HCEC 1CT (cell line): ENCODE measurements at places on chromosomes 6 and 20.
A peak's percentile ranks its signal among the peaks of the same experiment; 100 is the strongest.

- DNase-seq: no peak
Measured at GRCh38 chr20:64233725-64234124, 21.8 kb upstream of the PCMTD2 start.

GRCh38 chr6:144443157-144443556 is 158.0 kb downstream of the UTRN start:
- DNase-seq: no peak

- peak; percentile 70 for DNase-seq
Measured at GRCh38 chr20:4341804-4342485, 326.6 kb upstream of the RNF24 start.

DNA sequence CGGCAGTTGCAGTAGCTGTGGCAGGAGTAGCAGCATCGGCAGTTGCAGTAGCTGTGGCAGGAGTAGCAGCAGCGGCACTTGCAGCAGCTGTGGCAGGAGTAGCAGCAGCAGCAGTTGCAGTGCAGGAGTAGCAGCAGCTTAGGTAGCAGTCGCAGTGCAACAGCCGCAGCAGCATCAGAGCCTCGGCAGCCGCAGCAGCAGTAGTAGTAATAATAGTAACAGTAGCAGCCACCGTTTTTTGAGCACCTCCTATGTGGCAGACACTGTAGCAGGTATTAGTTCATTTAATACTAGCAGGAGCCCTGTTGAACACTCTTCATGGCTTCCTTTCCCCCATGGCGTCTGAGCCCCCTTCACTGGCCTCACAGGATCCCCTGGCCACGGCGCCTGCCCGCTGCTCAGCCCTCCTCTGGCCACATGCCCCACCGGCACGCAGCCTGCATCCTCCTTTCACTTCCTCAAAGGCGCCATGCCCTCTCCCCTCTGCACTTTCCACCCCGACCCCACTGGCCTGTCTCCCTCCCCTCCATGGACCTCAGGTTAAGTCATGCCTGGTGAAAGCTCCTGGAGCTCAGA is 19.1 kb upstream of the IRF4 start:
- DNase-seq: no peak

- DNase-seq: peak; percentile 9
Measured at GRCh38 chr6:1864496-1864895, 254.8 kb downstream of the FOXC1 start.

GRCh38 chr6:129865013-129865412 is 3.9 kb upstream of the TMEM244 start:
- DNase-seq: no peak

DNA sequence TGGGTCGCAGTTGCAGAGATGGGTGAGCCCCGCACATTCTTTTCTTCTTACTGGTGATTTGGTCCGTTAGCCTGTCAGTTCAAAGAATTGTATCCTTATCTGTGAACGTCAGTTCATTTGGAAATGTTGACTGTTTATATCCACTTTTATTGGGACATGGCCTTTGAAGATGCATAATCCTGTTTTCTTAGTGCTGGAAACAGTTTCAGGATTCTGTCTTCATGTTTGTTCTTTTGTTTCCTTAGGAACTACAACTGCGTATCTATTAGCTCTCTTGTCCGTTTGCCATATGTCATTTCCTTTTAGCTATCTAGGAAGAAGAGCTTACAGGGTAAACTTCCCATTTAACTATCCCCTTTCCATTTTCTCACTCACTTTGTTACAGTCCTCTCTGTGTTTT is 35.0 kb upstream of the TULP1 start:
- no peak for DNase-seq

GRCh38 chr6:135066397-135066796 is 11.8 kb upstream of the HBS1L start:
- DNase-seq: peak; percentile 60

DNA sequence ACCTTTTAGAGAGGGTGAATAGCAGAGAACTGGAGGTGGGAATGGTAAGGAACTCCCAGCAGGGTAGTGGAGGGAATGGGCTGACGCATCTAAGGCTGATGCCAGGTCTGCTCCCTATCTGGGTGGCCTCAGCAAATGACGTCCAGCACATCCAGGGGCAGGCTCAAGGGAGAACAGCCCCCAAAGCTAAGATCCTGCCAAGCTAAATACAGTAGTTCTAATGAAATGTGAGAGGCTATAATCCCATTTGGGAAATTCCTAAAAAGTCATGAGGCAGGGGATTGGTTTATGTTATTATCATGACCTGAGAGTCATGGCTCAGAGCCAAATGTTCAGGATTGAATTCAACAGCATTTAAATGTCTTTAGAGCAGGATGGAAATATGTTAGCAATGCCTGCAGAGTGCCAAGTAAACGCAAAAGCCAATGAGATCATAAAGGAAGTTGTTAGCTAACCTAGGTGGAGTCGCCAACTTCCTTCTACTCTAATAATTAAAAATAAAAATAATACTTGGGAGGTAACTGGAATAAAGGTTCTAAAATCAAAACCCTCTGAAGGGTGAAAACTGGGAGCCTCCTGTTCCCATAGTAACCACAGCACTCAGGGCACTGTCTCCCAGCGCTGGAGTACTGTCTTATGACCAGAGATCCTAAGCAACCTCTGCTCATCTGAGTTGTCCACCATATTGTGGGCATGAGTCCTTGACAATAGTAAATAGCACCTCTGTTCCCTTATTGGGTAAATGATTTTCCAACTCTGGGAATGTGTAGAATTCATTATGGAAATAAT is 34.8 kb downstream of the IYD start:
- no peak for DNase-seq

- DNase-seq: no peak
Measured at GRCh38 chr6:73878403-73878802, 182.4 kb downstream of the CD109 start.

GRCh38 chr6:156774863-156775405 is 2.2 kb upstream of the ARID1B start:
- DNase-seq: peak; percentile 12

- no peak for DNase-seq
Measured at GRCh38 chr20:50819349-50819748, 24.5 kb downstream of the BCAS4 start.

GRCh38 chr20:38838326-38838725 is 32.8 kb downstream of the PPP1R16B start:
- no peak for DNase-seq

DNA sequence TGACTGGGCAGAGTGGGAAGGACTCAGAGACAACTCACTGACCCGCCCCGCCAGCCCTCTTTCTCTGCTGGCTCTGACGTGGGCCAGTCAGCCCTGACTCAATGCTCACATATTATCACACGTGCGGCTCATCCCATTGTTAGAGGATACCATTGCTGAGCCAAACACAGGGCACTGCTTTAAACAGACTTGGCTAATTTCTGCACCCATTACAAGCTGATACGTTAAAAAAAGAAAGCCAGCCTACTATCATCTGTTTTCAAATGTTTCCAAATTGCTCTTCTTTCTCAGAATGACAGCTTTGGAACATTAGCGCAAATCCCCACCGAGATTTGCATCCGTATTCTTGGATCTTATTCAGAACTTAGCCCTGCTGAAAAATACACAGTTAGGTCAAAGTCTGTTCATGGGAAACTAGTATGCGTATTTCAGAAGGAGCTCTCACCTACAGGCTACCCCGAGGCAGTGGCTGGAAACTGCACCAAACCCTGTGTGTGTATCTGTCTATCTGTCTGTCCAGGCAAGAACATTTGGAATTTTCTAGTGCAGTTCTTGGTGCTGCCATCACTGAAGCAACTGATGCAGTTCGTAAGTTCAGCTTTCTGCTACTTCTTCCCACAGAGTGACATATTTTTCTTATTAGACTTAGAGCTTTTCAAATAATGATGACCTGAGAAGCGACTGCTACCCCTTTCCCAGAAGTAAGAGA is 32.8 kb downstream of the RAMACL start:
- peak; percentile 87 for DNase-seq

- DNase-seq: no peak
Measured at GRCh38 chr20:7015257-7015656, 247.8 kb downstream of the BMP2 start.

- peak; percentile 51 for DNase-seq
Measured at GRCh38 chr6:135179920-135180541, 1.1 kb upstream of the MYB start.

DNA sequence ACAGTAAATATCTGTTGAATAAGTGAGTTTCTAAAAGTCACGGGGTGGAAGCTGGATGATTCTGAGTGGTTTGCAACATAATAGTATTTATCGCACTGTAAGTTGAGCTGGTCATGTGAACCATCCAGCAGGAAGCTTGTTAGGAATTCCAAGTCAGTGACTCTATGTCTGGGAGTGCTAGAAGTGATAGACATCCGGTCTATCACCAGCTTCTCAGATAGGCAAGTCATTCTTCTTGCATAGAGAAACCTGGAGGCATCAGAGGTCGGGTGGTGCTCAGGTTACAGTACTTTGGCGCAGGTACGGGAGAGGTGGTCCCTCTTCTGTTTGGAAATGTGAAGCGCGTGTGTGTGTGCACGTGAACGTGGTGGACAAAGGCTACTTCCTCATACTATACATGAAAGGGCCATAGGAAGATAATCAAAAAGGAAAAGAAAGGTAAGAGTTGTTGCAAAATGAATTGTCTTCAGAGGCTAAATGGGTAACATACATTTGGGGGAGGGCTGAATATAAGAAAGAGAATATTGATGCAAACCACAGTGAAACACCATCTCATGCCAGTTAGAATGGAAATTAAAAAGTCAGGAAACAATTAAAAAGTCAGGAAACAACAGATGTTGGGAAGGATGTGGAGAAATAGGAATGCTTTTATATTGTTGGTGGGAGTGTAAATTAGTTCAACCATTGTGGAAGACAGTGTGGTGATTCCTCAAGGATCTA is 299.3 kb upstream of the ZFP64 start:
- DNase-seq: peak; percentile 82

DNA sequence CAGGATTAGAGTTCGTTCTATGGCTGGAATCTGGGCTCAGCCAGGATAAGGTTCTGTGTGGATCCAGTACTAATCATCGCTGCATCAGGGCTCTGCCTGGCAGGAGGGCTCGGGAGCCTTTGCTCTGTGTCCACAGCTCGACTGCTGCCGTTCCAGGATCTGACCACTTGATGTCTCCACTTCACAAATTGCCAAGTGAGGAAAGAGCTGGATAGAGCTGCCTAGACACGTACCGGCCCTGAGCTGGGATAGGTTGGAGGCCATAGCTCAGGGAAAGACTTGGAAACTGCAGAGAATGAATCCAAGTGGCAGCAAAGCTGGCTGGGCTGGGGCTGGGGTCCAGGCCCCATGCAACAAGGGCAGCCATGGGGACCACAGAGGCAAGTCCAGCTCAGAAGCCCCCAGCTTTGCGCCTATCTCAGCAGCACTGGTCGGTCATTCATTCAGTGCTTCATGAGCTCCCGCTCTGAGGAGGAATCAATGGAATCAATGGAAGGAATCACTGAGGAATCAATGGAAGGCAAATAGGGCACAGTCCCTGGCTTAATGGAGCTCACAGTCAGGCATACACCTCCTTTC is 38.0 kb upstream of the TOP1 start:
- peak; percentile 87 for DNase-seq

DNA sequence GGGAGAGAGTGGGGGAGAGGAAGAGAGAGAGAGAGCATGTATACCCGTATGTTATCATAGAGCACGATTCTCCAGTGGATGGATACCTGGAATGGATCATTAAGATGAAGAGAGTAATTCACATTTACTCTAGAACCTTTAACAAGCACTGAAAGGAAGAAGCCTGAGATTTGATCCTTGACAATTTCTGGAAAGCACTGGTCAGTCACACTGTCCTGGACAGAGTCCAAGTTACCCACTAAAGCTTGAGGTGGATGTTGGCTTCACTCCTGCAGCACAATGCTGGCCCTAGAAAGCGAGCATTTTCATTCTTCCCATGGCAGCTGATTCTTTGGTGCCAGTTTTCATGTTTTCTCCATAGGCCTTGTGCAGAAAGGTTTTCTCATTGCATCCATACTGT is 25.6 kb downstream of the NFYA start:
- no peak for DNase-seq

GRCh38 chr6:106702046-106702445 is 72.7 kb downstream of the QRSL1 start:
- DNase-seq: no peak

- no peak for DNase-seq
Measured at GRCh38 chr20:38402089-38402488, 33.0 kb downstream of the SNHG17 start.

DNA sequence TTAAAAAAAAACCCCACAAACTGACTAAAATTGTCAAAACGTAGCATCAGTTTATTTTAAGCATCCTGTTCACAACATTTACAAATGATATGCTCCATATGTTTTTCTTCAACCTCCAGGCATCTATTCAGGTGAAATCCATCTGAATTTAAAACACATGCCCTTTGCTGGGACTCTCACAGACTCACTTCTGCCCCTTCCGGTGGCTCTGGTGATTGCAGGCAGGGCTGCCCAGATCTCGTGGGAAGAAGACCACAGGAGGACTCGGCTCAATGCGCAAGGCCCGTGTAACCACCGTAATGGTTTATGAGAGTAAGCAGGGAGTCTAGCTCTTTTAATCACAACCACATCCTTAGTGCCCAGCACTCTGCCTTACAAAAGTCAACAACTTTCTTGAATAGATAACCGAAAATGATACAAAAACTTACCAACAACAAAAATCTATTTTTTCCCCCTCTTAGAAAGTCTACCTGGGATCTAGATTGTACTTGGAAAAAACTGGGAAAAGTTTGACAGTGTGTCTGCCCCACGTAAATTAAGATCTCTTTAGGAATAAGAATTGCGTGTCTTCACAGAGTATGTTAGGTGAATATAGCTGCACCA is 139.1 kb downstream of the KIF16B start:
- DNase-seq: no peak

GRCh38 chr6:139758209-139758611 is 383.8 kb upstream of the CITED2 start:
- DNase-seq: no peak

DNA sequence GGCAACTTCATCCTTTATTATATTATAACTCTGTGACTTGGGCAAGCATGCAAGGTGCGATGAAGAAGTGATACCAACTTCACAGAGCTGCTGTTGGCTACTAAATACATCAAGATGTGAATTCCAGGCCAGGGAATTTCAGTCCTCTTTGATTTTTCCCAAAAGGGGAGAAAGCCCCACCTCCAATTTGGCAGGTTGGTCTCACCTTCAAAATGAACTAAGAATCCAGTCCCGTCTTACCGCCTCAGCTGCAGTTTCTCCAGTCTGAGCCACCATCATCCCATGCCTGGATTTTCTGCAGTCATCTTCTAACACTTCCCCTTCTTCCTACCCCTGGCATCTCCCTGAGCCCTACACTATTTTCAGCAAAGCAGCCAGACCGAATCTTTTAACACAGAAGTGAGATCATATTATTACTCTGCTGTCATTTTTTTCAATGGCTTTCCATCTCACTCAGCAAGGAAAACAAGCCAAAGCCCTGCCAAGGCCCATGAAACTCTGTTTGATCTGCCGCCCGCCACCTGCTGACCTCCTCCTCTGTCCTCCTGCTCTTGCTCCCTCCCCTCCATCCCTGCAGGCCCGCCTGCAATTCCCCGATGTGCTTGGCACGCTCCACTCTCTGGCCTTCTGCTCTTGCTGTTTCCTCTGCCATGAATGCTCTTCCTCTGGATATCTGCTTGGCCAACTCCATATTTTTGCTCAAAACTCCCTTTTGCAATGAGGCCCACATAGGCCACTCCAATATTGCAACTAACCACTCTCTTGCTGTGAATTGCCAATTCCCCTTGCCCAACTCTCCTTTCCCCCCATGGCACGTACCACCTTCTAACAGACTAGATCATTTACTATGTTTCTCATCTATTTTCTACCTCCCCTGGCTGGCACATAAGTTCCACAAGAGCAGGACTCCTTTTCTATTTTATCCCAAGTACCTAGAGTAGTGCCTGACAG is 46.0 kb upstream of the TAGAP start:
- no peak for DNase-seq
